Lower lobe of right lung (tissue), 2 donors: ENCODE measurements at places on chromosomes 6 and 20. TPM values are rescaled to one million over a fixed set of nuclear protein-coding genes. Genes with fewer than 3 reads are reported as not detected.
A peak's percentile ranks its signal among the peaks of the same experiment; 100 is the strongest.

PPP1R14C gene
- 15.4 TPM for total RNA-seq

EYA2 gene
- total RNA-seq = 3.5 TPM

OR2H1 gene
- total RNA-seq = not detected

DACT2 gene
- total RNA-seq = 2.4 TPM

DNA sequence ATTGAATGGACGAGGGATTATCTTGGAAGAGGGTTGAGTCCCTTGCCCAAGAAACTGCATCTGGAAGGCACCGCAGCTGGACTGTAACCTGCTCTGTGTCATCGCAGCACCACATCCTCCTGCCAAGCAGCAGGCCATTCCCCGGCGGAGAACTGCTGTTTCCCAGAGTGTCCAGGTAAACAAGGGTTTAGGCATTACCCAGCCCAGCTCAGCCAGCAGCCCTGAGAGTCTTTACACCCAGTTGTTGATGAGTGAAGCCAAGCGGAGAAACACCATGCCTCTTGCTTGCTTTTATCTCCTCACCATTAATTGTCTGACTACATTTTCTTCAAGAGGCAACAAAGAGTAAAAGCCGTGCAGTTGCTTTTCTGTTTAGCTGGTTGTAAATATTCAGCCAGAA is 104.1 kb downstream of the CDH4 start:
- no peak for DNase-seq

VIP gene
- 1.5 TPM for total RNA-seq

GRCh38 chr6:110738899-110739365 is 76.3 kb downstream of the CDK19 start:
- no peak for DNase-seq

GRCh38 chr20:62500237-62500864 is 24.6 kb upstream of the GATA5 start:
- peak; percentile 83 for DNase-seq

GRCh38 chr6:170083236-170084051 is 207.4 kb downstream of the DLL1 start:
- peak; percentile 35 for DNase-seq

CTAGE9 gene
- total RNA-seq = not detected

WTAP gene
- total RNA-seq = 78.4 TPM

RBPJL gene
- not detected for total RNA-seq

GRCh38 chr6:1657116-1657770 is 47.5 kb downstream of the FOXC1 start:
- no peak for DNase-seq

GRCh38 chr6:71888756-71889340 is 2.5 kb downstream of the RIMS1 start:
- DNase-seq = no peak

DNA sequence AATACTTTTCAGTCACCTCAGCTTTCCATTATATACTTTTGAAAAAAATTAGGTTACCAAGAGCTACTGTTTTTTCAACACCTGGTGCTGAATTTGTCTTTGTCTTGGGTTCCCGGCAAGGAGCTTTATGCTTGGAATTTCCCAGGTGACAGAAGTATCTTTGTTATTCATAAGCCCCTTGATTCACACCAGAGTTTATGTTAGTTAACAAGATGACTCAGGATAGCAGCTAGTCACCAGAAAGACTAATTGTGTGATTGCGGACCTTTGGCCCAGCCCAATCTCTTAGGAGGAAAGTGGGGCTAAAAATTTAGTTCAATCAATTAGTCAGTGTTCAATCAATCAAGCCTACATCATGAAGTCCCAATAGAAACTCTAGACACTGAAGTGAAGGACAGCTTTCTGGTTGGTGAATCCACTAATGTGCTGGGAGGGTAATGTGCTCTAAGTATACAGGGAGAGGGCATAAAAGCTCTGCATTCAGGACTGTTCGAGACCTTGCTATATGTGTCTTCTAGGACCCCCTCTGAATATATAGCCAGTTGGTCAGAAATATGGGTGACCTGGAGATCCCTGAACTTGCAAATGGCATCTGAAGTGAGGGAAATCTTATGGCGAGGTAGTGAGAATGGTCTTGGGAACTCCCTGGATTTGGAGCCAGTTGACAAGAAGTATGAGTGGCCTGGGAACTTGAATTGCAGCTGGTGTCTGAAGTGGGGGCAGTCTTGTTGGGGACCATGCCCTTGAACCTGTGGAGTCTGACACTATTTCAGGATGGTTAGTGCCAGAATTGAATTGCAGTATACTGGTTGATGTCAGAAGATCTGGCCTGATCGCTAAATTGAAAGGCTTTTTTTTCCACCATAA is 16.2 kb downstream of the TMEM30A start:
- DNase-seq = no peak

DNA sequence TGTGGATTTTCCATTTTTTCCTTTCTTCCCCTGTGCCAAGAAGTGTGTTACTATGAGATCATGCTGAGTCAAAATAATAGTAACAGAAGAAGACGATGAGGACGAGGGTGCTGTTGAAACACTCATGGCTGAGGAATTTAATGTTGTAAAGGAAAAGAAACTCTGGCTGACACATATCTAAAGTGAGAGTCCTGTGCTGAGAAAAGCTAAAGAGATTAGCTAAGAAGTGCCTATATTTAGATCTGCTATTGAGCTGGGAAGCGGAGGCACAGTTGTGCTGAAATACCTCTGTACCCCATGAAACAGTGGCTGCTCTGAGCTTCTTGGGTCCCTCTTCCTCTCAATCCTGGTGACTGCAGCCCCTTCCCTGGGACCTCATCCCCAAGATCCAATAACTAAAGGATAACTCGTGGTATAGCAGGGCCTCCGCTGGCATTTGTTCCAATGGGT is 1.1 kb upstream of the SYTL3 start:
- no peak for DNase-seq

- DNase-seq = peak; percentile 53
Measured at GRCh38 chr20:29878777-29879442, 1378.6 kb upstream of the DEFB115 start.

HTR1E gene
- total RNA-seq = not detected

GRCh38 chr6:99151634-99152346 is 197.7 kb downstream of the FAXC start:
- DNase-seq = peak; percentile 48

DNA sequence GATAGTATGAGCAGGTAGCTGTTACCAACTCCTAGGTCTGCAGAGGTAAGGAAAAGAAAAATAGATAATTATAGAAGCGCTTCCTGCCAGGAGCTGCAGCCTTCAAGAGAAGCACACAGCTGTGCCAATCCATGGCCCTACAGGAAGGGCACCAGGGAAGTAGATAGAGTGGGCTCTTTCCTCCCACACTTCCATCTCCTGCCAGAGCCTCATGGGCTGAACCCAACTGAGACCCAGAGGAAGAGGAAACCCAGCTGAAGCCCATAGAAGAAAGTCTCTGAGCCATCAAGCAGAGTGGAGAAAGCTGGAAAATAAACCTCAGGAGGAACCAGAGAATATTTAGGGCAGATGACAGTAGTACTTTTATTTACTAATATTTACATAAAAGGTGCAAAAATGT is 146.7 kb upstream of the ATXN1 start:
- no peak for DNase-seq

DNA sequence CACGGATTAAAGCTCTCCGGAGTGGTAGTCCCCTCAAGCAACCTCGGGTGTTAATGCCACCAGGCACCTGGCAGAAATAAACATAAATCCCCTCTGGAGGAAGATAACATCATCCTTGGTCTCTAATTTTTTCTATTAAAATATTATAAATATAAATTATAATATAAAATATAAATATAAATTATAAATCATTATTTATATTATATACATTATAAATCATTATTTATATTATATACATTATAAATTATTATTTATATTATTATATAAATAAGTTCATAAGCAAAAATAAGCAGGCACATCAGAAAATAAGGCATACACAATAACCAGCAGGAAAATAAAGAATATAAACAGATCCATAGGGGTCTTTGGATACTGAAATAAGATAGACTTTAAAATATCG is 39.2 kb downstream of the GABRR2 start:
- no peak for DNase-seq

ID4 gene
- 27.8 TPM for total RNA-seq

DNA sequence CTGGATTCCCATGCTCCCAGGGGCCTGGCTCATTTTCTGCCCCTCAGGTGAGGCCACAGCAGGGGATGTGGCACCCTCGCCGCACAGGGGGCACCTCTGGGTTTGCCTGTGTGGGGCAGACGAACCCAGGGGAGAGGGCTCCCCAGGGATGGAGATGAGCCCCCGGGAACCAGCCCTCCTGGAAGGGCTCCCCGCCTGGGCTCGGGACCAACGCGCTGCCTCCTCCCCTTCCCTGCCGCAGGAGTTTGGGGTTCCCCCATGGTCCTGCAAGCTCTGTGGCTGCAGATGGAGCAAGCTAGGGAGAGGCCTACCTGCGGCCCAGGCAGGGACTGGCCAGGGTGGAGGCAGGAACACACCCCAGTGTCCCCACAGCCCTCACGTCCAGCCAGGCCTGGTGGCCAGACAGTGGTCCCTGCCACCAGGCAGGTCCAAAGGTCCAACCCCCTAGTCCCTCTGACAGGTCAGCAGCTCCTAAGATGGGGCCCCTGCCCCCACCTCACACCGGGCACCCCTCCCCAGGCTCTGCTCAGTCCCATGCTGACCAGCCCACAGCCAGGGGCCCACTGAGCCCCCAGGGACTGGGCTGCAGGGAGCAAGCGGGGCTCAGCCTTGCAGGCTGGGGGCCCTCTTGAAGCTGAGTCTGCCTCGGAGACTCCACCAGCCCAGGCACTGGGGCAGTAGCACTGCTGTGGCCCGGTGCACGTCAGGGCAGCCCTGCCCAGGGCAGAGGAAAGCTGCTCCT is 13.7 kb downstream of the LAMA5 start:
- DNase-seq = no peak
